ENCODE measurements at places on chromosomes 5 and 9.

DNA sequence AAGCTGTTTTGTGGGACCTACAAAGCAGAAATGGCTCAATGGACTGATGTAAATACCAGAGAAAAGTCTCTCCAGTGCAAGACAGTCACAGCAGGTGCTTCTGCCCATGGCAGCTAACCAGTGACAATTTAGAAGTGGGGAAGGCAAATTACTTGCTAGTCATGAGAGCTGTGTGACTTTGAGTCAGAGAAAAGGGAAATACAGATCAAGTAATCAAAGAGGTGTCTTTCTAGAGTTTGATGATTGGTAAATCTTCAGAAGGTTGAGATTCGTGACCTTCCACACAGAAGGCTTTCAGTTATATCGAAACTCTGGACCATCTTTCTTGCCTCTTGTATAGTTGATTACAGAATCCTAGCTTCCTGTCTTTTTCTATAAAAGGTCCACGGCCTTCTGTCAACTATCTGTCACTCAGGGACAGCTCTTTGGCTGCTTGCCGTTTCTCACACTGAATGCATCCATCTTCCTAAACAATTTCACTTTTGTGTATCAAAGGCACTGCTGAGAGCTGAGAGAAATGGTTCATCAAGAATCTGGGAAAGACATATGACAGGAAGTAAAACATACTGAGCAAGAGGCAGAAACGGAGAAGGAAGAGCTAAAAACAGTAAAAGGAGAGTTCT, 993.9 kb upstream of the ACO1 start:
- DNase-seq, result no peak

DNA sequence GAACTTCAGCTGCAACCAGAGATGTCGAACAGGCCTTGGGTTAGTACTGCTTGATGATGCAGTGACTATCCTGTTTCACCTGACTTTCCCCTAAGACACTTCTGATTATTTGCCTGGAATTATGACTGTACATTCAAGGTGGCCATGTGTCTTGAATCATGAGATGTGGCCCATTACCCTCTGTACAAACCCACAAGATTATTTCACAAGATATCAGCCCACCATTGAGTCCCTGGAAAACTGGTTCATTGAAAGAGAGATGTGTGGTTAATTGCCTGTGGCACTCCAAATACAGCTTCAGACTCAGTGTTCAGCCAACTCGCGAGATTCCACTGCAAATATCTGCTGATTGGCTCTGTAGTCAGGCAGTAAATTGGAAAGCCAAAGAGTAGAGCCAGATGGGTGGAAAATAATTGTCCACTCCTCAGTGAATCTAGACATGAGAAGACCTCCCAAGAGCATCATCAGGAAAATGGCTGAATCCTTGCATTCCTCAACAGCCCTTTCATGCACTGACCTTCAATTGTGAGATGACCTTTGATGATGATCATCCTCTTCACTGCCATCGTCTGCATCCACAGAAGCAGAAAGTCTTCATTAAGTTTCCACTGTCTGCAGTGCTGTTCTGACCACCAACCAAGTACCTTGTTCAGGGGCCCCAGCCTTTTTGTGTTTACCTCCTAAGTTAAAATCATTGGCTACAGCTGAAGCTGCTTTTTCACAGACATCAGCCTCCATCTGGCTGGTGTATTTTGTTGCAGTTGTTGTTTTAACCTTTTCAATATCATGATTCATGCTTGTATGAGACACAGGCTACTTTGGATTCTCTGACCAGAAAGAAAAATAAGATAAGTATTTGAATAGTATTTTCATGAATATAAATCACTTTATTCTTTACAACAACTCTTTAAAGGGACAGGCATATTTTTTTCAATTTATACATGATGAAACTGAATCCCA, 75.2 kb downstream of the ESM1 start:
- DNase-seq, result no peak

DNA sequence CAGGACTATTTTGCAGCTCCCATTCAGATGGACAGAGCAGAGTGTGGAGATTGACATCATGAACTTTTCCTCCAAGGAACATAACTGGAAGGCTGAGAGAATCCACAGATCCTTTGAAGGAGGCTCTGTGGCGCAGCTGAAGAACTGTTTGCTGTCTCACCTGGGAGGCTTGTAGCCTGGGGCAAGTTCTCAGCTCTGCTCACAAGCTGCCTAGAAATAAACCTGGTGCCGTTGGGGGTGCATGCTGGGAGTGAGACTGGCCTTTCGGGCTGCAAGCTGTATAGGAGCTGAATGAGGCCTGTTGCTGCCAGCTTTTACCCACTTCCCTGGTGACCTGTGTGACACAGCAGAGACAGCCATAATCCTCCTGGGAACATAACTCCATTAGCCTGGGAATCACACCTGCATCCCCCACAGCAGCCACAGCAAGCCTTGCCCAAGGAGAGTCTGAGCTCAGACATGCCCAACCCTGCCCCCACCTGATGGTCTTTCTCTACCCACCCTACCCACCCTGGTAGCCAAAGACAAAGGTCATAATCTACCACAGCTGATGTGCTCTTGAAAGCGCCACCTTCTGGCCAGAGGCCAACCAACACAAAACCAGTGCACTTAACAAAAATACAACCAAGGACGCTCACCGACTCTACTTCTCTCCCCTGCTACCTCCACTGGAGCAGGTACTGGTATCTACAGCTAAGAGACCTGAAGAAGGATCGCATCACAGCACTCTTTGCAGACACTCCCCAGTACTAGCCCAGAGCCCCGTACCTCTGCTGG, 205.1 kb upstream of the MRPS30 start:
- no peak for DNase-seq

DNA sequence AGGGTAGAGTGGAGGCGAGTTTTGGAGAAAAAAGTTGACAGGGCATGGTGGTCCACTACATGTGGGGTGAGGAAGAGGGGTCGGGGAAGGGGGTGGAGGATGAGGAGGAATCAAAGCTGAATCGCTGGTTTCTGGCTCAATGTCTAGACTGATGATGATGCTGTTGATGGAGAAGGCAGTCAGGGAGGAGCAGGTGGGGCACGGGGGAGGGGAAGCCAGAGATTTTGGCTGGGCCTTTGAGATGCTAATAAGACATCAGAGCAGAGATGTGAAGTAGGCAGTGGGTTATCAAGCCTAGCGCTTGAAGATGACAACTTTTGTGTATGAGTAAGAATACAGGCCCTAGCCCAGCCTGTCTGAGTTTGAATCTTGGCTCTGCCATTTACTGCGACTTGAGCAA, 32.4 kb upstream of the TTC23L start:
- DNase-seq, result no peak

DNA sequence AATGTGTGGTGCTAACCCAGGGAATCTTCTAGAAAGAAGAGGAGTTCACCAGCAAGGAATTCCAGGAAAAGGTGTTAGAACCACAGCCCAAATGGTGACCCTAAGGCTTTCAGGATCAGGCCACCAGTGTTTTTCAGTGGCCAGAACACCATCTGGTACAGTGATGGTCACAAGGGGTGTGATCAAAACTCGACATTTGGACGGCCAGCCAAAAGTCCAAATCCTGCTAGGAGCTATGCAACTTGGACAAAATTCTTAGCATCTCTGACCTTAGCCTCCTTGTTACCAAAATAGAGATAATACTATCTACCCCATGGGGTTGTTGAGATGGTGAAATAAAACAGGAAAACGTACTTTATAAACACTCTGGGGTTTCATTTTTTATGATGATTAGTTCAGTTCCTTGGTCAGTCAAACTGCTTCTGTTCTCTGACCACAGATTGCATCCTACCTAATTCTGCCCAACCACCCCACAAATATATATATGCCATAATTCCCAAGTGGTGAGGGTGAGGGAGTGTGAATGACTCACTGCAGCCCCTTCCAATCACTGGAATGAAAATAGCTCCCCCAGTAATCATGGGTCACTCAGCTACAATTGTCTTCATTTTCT, 210.3 kb downstream of the CDK5RAP2 start:
- no peak for DNase-seq

- DNase-seq, result no peak
Observed at GRCh38 chr5:181133610-181134231, 2.8 kb upstream of the OR2V1 start.

DNA sequence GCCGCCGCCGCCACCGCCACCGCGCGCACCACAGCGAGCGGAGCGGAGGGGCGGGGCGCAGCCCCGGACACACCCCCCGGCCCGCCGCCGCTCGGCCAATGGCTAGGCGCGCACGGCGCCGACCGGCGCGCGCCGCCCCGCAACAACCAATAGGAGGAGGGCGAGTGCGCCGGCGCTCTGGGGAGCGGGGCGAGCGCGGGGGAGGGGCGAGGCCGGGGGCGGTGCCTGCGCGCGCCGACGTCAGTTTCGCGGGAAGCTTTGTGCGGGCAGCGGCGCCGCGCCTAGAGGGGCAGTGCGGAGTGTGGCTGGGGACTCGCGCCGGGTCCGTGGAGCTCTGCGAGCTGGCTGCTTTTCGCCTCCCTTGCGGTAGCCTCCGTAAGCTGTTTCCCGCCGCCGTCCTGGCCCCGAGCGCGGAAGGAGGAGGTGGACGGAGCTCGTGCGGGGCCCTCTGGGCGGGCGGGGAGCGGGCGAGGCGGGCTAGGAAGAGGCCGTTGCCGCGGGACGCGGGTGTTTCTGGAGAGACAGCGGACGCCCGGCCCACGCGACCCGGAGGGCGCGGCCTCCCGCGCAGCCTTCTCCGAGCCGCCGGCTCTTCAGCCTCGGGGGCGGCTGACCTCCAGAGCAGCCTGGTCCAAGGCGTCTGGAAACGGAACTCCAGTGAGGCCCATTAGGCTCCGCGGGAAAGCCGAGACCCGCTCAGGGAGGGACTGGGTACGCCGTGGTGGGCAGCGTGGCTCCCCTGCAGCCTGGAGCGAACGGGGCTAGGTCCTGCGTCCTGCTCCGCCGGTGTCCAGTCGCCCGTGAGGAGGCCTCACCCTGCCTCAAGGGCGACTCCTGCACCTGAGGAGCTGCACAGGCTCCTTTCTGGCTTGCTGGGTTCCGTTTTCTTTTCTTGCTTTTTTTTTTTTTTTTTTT, at the start of gene ZMYND19:
TSS of gene ZMYND19 (minus strand) at position 44 of the 915 bp plus-strand sequence. CDS start 249 bp downstream, outside the sequence.
- DNase-seq, result peak; percentile 85

- no peak for DNase-seq
Observed at GRCh38 chr5:134139377-134139851, 24.9 kb downstream of the TCF7 start.
